ENCODE measurements at places on chromosomes 2 and 18.

DNA sequence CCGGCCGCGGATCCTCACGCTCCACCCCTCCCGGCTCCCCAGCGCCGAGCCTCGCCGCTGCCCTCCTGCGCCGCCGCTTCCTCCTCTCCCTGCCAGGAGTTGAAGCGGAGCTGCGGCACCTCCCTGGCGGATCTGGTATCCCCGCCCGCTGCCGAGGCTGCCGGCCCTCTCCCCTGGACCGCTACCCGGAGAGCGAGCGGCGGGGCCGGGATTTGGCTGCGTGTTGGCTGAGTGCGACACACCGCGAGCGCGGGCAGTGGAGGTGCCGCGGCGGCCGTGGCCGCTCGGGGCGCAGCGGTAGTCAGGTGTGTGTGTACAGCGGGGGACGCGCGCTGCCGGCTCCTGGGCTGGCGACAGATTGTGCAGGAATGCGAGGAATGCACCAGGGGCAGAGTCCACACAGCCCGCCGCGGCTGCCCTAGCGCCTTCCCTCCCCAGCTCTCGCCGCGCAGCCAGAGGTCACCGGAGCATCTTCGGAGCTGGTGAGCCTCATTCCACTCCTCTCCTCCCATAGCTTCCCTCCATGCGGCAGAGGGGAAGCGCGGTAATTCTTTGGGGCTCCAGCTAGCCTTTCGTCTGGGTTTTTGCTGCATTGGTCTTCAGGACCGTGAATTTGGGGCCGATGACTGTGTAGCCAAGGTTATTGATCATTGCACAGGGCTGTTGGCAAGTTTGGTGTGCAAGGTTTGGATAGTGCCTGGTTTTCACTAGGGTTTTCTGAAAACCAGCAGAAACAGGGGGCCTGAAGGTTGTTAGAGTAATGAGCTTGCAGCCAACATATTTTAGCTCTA lies 1.3 kb downstream of the PKP4 start:
- peak; percentile 95 for DNase-seq
- H3K27ac ChIP-seq: peak overlapping the region; percentile 97
- H3K4me1 ChIP-seq: peaks cover 41% of the 10 kb centered on the region
- no peaks in the 10 kb centered on the region for H3K36me3 ChIP-seq

DNA sequence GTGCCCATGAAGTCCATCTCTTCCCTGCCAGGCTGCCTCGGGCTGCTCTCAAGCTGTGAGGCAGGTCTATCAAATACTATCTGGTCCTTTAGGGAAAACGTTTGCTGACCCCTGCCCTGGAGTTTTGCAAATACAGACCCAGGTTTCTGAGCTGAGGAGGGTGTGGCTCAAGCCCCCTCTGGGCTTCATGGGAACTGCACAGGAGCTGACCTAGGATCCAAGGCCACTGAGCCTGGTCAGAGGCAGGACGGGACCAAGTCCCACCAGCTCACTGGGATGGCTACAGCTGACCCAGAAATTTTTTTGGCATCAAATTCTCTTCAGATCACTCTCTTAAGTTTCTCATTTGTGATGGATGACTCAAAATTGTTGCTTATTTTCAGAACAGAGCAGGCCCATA lies 14.1 kb downstream of the ZNF516 start:
- no peak overlapping the region for H3K27ac ChIP-seq
- no peaks in the 10 kb centered on the region for H3K27me3 ChIP-seq
- no peak overlapping the region for H3K4me3 ChIP-seq
- no peak for DNase-seq
- H3K36me3 ChIP-seq: peaks cover 2% of the 10 kb centered on the region

DNA sequence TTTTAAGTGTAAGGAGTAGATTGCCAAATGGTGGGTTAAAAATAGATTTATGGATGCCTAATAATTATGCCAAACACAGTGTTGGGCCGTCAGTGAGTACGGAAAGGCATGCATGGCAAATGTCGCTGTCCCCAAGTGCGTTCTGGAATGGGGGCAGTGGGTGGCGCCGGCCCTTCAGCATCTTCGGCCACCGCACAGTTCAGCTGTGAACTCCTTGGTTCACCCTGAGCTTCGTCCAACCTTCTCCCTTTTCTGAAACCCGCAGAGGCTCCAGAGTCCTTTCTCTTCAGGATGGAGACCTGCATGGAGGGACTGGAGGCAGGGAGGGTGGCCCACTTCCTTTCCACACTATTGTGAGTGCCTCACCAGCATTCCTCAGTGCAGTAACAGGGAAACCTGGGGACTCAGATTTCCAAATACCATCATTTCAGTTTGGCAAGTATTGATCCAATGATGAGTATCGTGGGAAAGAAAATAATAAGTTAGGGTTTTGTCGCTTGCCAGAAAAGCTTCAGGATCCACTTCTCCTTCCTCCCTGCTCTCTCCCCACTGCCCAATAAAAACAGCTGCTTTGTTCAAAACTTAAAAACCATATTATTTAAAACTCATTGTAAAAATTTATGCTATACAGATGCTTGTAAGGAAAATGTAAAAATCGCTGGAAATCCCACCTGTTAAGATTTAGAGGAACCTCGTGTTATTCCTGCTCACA lies 74.6 kb upstream of the TXNDC2 start:
- no peak overlapping the region for H3K27ac ChIP-seq
- H3K27me3 ChIP-seq: no peaks in the 10 kb centered on the region
- H3K36me3 ChIP-seq: peaks cover 3% of the 10 kb centered on the region
- peaks cover 64% of the 10 kb centered on the region for H3K4me1 ChIP-seq
- no peak for DNase-seq

- DNase-seq: no peak
- H3K4me1 ChIP-seq: peaks cover 63% of the 10 kb centered on the region
- H3K4me3 ChIP-seq: no peak overlapping the region
- H3K27ac ChIP-seq: peak overlapping the region; percentile 95
- peaks cover 4% of the 10 kb centered on the region for H3K36me3 ChIP-seq
Measured at GRCh38 chr2:54482715-54483114, 26.6 kb downstream of the SPTBN1 start.

DNA sequence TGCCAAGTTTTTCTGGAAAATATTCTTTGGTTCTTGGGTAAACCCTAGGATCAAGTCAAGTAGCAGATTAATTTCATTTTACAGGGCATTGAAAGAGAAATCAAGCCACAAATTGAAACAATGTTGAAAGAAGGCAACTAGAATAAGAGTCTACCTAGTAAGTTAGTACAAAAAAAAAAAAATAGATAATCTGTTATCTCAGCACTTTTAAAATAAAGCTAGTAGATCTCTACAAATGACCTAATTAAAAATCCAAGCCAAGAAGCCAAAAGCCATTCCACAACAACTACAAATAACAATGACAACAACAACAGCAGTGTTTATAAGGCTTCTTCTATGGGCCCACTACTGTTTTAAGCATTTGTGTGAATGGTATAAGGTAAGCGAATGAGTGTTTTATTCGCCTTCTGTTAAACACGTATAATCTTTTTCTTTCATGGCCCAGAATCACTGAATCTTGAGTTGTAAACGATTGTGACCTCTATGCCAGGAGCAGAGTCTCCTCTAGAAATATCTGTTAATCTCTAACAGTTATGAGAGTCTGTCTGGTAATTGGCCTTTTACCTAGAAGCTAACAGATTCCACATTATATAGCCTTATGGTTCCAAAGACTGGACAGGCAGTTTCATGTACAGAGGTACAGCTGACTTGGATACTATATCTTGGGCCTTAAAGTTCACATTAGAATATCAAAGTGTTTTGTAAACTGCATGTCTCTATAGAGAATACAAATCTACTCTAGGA lies 28.6 kb upstream of the CUL3 start:
- no peak overlapping the region for H3K27ac ChIP-seq
- peaks cover 1% of the 10 kb centered on the region for H3K27me3 ChIP-seq
- peaks cover 2% of the 10 kb centered on the region for H3K36me3 ChIP-seq
- no peak overlapping the region for H3K4me3 ChIP-seq
- H3K4me1 ChIP-seq: no peaks in the 10 kb centered on the region

DNA sequence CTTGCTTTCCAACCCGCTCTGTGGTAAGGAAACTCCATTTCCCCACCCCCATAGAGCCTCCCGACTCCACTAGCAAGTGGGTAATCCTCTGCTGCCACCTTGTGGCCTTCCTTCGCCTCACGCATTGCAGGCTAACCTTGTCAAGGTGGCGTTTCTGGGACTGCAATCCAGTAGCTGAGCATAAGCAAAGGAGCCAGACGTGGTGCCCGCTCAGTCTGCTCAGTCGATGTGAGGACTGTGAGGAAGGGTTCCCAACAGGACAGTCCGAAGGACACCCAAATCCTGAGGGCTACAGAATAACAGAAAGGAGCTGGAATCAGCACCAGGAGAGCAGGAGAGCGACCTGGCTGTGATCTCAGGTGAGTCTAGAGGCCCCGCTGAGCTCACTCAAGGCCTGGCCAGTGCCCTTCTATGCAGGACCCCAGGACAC lies 144.2 kb downstream of the SUCLG1 start:
- H3K4me3 ChIP-seq: no peak overlapping the region
- H3K4me1 ChIP-seq: no peaks in the 10 kb centered on the region
- H3K27ac ChIP-seq: no peak overlapping the region

DNA sequence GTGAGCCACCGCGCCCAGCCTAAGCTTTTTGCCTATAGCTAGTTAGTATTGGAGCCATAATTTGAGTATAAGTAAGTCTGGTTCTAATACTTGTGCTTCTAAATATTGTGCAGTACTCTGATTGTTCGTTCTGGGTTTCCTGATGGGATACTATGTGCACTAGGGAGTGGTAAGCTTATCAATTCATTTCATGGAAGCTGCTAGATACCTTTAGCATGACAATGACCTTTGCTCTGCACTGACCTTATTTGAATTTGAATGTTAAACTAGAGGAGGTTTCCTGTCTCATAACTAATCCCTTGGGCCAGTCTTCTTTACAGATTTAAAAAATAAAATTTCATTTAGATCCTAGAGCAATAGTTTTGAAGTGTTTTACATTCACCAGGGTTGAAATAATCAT lies 125.1 kb downstream of the GPD2 start:
- peaks cover 8% of the 10 kb centered on the region for H3K4me1 ChIP-seq
- H3K27ac ChIP-seq: no peak overlapping the region
- no peak for DNase-seq
- no peak overlapping the region for H3K4me3 ChIP-seq
- H3K27me3 ChIP-seq: no peaks in the 10 kb centered on the region

DNA sequence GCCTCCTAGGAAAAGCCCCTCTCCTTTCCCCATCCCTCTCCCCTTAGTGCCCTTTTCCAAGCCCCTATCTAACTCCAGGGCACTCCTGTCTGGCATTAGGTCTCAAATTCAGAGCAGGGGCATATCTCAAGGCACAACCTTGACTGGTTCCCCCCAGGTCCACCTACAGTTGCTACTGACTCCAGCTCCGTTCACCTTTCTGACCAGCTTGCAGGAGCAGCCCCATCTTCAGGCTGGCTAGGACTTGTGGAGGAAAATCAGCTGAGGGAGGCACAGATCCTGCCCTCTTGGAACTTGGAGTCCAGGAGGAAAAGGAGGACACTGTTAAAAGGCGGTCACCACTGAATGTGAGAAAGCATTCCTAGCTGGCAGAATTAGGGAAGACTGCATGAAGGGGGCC lies 152.4 kb downstream of the ZFP36L2 start:
- H3K27me3 ChIP-seq: no peaks in the 10 kb centered on the region
- DNase-seq: no peak
- H3K27ac ChIP-seq: peak overlapping the region; percentile 90
- no peaks in the 10 kb centered on the region for H3K36me3 ChIP-seq
- peaks cover 87% of the 10 kb centered on the region for H3K4me1 ChIP-seq

DNA sequence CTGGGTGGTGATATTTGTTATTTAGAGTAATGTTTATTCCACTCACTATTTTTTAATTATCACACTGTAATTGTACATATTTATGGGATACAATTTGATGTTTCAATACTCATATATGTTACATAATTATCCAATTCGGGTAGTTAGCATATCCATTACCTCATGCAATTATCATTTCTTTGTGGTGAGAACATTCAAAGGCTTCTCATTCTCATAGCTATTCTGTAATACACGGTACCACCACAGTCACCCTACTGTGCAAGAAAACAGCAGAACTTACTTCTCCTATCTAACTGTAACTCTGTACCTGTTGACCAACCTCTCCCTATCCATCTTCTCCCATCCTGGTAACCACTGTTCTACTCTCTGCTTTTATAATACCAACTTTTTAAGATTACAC lies 4.6 kb downstream of the TBC1D8 start:
- H3K36me3 ChIP-seq: peaks cover 2% of the 10 kb centered on the region
- H3K27ac ChIP-seq: no peak overlapping the region
- H3K27me3 ChIP-seq: peaks cover 3% of the 10 kb centered on the region
- no peak overlapping the region for H3K4me3 ChIP-seq
- DNase-seq: no peak

- DNase-seq: no peak
- no peaks in the 10 kb centered on the region for H3K4me1 ChIP-seq
- no peak overlapping the region for H3K4me3 ChIP-seq
- no peaks in the 10 kb centered on the region for H3K36me3 ChIP-seq
- H3K27me3 ChIP-seq: peaks cover 2% of the 10 kb centered on the region
- no peak overlapping the region for H3K27ac ChIP-seq
Measured at GRCh38 chr18:74226156-74226555, 65.6 kb downstream of the CYB5A start.

GRCh38 chr2:45777996-45778719 lies 126.7 kb downstream of the PRKCE start:
- no peaks in the 10 kb centered on the region for H3K36me3 ChIP-seq
- no peaks in the 10 kb centered on the region for H3K27me3 ChIP-seq
- DNase-seq: no peak
- no peak overlapping the region for H3K27ac ChIP-seq
- peaks cover 4% of the 10 kb centered on the region for H3K4me1 ChIP-seq

- no peak overlapping the region for H3K27ac ChIP-seq
- no peak for DNase-seq
- no peaks in the 10 kb centered on the region for H3K36me3 ChIP-seq
- no peak overlapping the region for H3K4me3 ChIP-seq
Measured at GRCh38 chr2:147037048-147037447, 807.8 kb upstream of the ACVR2A start.

DNA sequence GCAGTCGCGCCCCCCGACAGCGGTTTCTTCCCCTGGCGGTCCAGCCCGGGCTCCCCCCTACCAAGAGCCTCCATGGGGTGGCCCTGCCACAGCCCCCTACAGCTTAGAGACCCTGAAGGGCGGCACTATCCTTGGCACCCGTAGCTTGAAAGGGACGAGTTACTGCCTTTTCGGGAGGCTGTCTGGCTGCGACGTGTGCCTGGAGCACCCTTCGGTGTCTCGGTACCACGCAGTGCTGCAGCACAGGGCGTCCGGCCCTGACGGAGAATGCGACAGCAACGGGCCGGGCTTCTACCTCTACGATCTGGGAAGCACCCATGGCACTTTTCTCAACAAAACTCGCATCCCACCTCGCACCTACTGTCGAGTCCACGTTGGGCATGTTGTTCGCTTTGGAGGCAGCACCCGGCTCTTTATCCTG lies 475 bp downstream of the SLC4A1AP start:
- peak overlapping the region; percentile 100 for H3K27ac ChIP-seq
- no peaks in the 10 kb centered on the region for H3K27me3 ChIP-seq
- H3K36me3 ChIP-seq: peaks cover 25% of the 10 kb centered on the region
- no peak for DNase-seq
- peaks cover 44% of the 10 kb centered on the region for H3K4me1 ChIP-seq

DNA sequence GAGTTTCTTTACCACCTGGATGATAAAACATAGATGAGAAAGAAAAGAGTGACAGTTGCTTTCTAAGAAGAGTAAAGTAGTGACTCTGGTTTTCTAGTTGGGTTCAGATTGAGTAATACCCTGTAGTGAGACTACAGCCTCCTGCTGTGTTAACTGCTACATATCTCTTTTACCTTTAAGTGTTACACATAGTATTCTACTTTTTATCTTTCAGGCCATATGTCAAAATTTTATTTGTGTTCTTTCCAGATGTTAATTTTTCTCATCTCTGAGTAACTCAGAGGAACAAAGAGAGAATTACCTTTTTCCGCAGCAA lies 348.2 kb downstream of the CTNNA2 start:
- no peaks in the 10 kb centered on the region for H3K4me1 ChIP-seq
- H3K27ac ChIP-seq: no peak overlapping the region
- no peaks in the 10 kb centered on the region for H3K36me3 ChIP-seq
- no peak overlapping the region for H3K4me3 ChIP-seq
- no peak for DNase-seq
- peaks cover 28% of the 10 kb centered on the region for H3K27me3 ChIP-seq

- DNase-seq: no peak
- peaks cover 8% of the 10 kb centered on the region for H3K27me3 ChIP-seq
- H3K36me3 ChIP-seq: no peaks in the 10 kb centered on the region
Measured at GRCh38 chr18:37783771-37784170, 218.2 kb upstream of the CELF4 start.

Data from chondrocyte (in vitro differentiated cells).